ENCODE measurements at places on chromosomes 2 and 18.

DNA sequence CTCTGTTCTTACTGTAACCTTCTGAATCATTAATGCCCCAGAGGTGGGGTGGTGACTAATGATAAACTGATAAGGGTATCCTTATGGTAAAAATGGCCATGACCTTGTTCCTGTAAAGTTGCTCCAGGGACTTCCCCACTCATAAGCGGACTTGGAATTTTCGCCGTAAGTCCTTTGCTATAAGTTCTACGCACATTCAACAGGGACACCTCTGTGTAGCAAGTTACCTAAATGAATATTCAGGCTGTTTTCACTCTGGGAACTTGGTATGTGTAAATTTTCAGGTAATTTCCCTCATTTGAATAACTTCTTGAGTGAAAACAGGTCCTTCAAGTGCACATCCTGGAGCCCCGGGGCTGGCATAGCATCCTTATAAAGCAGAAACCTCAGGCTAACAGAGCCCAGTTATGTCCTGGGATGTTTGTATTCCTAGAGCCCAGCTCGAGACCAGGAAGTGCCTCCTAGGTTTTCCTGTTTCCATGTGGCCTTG, 9.4 kb upstream of the AGFG1 start:
- DNase-seq, result no peak

GRCh38 chr18:67600181-67601180, 84.0 kb upstream of the DSEL start:
- DNase-seq, result no peak

DNA sequence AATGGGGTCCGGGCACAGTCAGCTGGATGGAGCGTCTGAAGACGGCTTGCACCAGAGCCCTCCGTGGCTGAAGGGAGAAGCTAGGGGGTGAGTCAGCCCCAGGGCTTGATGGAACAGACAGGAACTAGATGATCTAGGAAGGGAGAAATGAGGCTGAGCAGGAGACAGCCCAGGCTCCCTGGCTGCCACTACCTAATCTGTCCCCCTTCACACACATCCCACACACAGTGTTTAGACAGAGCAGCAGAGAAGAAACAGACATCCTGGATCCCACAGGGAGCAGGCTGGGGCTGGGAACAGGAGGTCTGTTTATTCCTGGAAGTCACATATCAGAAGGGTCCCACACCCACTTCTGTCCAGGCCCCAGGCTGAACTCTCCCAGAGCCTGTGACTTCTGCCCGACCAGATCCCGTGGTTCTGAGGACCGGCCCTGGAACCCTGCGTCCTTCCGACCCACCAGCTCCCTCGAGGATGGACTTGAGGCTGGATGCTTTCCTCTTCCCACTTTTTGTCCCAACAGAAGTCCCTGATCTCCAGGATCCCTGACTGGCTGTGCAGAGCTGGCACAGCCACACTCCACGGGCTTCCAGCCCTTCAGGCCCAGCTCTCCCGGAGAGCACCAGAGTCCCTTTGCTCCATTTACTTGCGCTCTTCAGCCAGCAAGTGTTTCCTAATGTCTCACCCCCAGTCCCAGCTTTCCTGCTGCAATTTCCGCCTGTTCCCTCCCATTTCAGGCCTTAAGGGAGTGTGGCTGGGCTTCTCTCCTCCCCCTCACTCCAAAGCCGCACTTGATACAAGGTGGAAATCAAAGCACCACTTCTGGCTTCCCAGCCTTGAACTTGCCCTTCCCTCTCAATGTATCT, 1.5 kb upstream of the GPBAR1 start:
- no peak for DNase-seq

GRCh38 chr2:124911560-124911959, 886.5 kb downstream of the CNTNAP5 start:
- no peak for DNase-seq

- DNase-seq, result no peak
These were observed 143.0 kb downstream of the ZNF516 start for GRCh38 chr18:76351961-76352581.

- no peak for DNase-seq
These were observed 2.4 kb downstream of the EN1 start for GRCh38 chr2:118845005-118845521.

DNA sequence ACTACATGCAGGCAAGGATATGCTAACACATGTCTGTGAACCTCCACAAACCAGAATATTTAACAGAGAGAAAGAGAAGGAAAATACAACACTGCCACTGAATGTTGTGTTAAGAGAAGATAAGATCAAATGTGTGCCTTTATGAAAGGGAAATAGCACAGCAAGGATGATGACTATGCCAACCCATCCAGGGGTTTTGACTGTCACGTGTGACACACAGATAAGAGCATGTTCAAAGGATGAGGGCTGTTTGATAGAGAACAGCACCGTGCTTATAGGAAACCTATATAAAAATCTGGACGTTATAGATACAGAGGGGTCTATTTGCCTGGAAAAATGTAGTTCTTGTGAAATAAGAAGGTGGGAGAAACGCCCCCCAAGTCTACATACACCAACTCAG, 911.8 kb downstream of the CPS1 start:
- DNase-seq, result no peak

DNA sequence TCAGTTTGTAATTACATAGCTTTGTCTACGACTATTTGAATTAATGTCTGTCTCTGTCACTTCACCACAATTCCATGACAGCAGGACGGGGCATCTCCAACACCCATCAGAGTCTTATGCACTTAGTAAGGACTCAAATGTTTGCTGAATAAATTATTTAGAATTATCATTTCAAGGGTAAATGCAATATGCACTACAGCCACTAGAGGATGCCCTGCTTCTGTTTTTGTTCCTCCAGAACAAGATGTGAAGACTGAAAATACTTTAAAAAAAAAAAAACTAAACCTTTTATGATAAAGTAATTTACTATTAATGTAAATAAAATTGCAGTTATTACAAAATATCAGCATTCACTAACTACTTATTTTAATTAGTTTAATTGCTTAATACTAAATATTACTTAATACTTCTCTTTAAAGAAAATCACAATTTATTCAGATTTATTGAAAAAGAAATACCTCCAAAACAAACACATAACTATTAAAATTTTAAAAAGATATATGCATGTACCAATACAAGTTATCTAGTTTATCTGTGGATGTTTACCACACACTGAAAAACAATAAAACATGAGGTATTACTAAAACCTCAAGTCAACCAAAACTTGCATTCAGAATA, 3.2 kb downstream of the PIGN start:
- peak; percentile 56 for DNase-seq

DNA sequence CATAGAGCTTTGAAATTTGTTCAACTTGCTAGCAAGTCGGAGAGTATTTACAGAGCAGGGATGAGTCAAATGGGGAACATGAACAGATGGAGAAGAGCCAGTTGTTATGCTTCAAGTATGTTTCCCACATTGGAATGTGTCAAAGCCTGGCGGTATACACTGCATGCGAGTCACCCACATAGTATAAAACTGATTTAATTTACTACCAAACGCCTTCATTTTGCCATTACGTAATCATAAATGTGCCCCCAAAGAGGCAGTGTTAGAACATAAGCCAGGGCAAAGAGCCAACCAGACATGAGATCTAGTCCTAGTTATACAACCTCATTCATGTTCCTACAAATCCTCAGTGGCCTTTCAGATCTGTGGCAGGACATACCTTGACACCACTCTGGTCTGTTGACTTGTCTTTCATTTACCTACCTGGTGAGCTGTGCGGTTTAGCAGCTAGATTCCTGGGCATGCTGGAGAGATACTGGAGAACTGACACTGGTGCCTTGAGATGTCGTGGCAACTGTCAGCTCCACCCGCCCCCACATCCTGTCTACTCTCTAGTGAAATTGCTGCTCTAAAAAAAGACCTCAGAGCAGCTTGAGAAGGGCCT, 21.7 kb upstream of the NRP2 start:
- no peak for DNase-seq

GRCh38 chr18:24811950-24812681, 351.7 kb downstream of the HRH4 start:
- DNase-seq, result no peak

DNA sequence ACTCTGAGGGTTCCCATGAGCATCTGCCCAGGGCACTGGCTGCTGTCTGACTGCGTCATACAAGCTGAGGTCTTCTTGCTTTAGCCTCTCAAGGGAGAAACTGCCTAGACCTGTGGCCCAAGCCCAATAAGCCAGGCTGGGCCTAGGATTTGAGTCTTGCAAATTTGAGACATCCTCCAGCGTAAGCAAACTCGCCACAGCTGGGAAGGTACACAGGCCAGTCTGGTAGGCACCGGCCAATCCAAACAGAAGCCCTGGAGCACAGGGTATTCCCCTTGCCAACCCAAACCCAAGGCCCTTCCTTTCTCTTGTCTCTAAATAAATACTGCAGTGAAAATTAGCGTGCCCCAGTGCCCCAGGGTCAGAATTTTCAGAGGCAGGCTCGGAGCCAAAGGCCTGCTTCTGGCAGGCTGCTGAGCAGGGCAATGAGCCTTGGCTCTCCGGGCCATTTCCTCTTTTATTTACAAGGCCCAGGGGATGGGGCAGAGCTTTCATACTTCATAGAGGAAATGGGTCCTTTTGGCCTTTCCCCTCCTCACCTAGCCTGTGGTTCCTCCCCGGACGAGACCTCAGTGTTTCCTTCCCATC, 33.3 kb downstream of the POLR1A start:
- no peak for DNase-seq

- no peak for DNase-seq
These were observed 403.5 kb downstream of the SETBP1 start for GRCh38 chr18:45084206-45084605.

DNA sequence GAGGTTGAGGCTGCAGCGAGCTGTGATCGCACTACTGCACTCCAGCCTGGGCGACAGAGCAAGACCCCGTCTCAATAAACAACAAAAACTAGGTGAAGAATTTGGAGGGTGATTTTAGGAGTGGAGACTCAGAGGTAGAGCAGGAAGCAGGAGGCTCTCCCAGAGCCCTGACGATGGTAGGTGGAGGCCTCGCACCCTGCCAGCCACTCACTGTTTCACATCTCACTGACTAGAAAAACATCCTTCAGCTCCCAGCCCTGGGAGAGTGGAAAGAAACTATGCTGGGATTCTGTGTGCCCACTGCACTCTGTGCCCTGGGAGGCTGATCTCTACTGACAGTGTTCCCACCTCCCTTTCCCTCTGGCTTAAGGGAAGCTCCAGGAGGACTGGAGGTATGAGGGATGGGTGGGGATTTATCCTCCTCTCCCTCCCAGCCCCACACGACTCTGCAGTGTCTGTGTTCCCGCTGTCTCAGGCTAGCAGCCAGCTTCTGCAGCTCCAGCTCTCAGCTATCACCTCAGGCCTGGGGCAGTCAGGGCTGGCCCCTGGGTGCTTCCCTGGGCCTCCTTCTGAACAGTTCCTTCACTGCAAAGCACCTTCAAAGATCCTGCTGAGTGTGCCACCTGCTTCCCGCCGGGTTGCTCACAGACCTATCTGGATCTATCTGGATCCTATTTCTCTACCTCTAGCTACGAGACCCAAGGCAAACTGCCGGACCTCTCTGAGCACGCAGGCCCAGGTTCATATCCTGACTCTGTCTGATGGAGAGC, 9.6 kb downstream of the CIB4 start:
- DNase-seq, result no peak

GRCh38 chr2:71156573-71156972, 26.1 kb downstream of the MPHOSPH10 start:
- no peak for DNase-seq

GRCh38 chr2:3294069-3294468, 83.5 kb downstream of the EIPR1 start:
- DNase-seq, result no peak

DNA sequence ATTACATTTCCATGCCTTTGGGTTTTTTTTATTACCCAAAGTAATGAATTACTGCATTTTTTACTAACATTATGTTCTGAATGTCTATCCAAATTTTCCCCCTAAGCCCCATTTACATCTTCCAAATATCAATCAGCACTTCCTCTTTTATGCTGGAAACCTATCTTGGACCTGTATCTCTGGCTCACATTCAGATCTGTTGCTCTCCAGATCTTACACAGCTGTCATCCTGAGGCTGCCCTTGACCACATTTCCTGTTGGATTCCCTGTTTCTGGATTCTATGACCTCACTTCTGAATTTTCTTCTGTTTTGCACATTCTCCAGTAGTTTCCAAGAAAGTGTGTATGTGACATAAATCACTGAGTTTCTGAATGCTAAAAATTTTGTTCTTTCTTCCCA, 146.7 kb downstream of the PDE1A start:
- no peak for DNase-seq

GRCh38 chr2:218898109-218898878, 17.6 kb downstream of the WNT10A start:
- DNase-seq, result peak; percentile 91

GRCh38 chr2:34719206-34719605, 1120.1 kb upstream of the FAM98A start:
- no peak for DNase-seq

GRCh38 chr2:176104316-176105077, 2.6 kb upstream of the HOXD11 start:
- DNase-seq, result no peak

DNA sequence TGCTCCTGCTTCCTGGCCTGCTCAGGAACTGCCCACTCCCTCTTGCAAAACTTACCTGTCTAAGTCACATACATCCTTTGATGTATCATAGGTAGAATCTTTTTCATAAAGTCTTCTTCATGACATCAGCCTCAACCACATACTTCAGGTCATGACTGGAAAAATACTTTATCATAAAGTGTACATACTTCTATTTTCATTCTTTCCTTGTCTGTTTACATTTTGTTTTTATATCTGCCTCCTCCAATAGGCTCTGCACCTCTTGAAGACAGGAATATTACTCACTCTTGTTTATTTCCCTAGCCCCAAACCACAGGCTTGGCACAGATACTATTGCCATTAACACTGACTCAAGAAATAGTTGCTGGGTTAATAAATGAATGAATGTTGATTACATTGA, 43.6 kb upstream of the ZNF804A start:
- DNase-seq, result no peak

GRCh38 chr2:131031431-131031841, 61.8 kb downstream of the FAM168B start:
- no peak for DNase-seq

DNA sequence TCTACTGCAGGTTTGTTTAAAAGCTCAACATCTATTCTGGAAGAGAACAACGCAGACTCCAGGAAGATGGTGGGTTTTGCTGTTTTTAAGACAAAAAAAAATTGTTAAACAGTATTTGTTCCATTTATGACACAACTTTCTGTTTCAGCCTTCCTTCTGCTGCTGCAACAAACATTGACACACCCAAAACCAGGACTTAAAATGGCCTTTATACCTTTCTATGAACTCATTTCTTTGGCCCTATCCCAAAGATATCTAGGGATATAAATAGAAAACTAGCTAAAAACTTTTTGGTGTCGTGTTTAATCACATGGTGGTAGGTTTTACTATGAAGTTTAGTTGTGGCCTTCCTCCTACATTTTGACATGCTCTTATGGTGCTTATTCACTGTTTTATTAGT, 964 bp upstream of the GALNT3 start:
- no peak for DNase-seq

DNA sequence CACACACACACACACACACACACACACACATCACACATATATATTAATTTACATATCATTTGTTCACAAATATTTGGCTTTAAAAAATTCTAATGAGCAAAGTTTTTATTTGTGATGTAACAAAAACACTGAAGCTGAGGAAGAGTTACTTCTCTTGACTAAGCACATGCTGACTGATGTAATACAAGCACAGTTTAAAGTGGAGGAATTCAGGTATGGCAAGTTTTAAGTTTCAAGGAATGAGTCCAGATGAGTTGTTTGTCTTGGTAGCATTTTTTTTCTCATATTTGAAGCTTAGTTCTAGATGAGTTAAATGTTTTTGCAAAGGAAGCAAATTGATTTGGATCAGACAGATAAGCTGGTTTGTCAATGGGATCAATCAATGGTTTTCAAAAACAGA, 20.2 kb upstream of the CALCRL start:
- no peak for DNase-seq

Measured in stimulated activated CD4-positive, alpha-beta T cell treated with anti-CD3 and anti-CD28 coated beads, Interleukin-12 subunit alpha, Interleukin-12 subunit beta, amount 100 ng/mL, for 48 hours (primary cell).